ENCODE measurements at places on chromosomes 1 and 21.

DNA sequence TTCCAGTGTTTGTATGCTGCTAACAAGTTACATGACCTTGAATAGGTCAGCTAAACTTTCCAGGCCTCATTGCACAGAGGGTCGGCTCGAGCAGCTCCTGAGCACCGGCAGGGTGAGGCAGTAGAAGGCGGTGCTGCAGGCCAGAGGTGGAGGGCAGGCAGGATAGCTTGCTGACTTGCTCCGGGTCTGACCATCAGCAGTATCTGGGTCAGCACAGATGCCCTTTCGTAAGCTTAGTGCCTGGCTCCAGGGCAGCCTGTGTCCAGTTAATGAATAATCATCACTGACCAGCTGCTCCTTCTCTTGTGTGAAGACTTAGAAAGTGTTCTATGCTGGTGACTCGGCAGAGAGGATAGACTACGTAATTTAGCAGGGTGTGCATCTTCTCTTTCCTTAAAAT lies 6.9 kb downstream of the MAPKAPK2 start:
- peak; percentile 48 for DNase-seq

GRCh38 chr1:67535474-67535873 lies 105.3 kb upstream of the SERBP1 start:
- DNase-seq = peak; percentile 93

GRCh38 chr1:50132347-50132894 lies 23.7 kb downstream of the ELAVL4 start:
- no peak for DNase-seq

DNA sequence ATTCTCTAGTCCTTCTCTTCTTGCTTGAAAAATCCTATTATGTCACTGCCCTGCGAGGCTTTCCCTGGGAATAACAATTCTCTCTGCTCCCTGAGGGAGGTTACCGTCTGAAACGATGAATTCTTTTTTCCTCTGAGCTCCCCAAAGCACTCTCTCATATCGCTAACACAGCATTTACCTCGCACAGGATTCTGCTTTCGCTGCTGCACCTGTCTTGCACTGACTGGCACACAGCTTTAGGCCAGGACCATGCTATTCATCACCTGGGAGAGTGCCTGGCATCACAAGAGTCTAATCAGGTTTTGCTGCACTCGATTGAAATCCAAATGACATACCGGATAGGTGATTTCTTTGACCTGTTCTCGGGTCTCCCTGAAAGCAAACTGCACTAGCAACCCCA lies 52.8 kb upstream of the GNG4 start:
- no peak for DNase-seq

DNA sequence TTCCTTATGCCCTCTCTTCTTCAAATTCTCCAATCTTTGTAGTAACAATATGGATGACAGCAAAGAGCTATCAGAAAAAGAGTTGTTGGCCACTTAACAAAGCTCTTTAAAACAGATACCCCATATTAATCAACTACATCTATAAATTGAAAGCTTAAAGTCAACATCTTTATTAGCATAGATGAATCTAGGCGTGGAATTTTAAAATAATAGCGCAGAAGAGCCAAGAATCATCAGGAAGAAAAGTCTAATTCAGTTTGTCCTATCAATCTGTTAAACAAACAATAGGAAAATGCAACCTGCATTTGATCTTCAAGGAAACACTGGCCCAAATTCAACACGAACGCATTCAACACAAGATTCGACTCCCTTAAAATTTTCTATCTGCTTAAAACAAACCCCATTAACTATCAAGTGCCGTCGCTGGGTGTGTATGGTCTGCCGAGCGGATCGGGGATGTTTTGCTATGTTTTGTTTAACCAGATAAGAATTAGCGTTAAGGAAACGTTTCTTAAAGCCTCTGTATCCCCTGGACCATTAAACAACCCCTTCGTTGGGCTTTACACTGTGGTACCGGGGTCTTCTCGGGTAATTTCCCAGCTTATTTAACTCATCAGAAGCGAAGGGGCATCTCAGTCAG lies 1.0 kb downstream of the LYST start:
- peak; percentile 53 for DNase-seq

- DNase-seq = peak; percentile 24
Measured at GRCh38 chr1:57146100-57146499, 180.3 kb upstream of the C8B start.

DNA sequence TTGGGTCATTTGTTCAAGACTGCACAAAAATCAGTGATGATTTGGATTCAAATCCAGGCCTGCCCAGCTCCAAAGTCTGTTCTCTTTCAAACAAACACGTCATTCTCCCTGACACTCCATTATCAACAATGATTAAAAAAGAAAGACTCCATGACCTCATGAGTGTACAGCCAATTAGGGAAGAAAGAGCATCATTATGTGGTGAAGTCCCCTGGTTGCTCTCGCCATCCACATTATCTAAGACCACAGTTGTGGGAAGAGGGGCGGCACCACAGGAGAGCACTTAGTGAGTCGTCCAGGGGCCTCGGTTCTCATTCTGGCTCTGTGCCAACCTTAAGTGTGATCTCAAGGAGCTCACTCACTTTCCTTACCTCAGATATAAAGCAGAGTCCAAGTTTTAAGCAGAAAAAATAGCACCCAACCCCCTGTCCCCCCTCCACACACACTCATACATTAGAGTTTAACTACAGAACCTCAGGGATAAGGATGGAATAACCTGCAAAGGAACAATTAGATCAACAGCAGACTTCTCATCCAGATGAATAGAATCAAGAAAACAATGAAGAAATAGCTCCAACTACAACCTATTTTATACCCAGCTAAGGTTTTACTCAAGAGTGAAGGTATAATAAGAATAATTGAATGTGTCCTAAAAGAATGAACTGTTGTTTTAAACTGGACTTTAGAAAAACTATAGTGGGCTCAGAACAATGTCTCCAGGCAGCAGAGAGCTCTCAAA lies 47.8 kb downstream of the COL6A1 start:
- DNase-seq = peak; percentile 26

- peak; percentile 63 for DNase-seq
Measured at GRCh38 chr1:114315631-114316030, 162.0 kb upstream of the SYT6 start.

DNA sequence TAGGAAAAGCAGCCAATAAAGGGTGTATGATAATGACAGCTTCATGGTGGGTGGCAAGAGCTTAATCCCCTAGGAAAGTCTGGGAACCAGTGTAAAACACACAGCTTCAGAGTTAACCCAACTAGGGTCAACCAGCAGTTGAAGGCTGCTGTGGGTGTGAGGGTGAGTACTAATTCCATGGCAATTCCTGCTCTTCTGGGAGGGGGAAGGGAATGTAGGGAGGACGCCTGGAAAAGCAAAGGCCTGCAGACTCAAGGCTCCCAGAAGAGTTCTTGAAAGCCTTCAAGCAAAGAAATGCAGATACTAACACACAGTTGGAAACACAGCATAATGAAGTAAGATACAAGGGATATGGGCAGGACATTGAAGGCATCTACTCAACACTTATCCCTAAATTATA lies 28.1 kb downstream of the TTLL7 start:
- no peak for DNase-seq

Measured in GM23248 (cell line).